ENCODE measurements at places on chromosomes 4 and X.

GRCh38 chr4:21699446-21699845 is 249.1 kb downstream of the KCNIP4 start:
- no peak for DNase-seq

DNA sequence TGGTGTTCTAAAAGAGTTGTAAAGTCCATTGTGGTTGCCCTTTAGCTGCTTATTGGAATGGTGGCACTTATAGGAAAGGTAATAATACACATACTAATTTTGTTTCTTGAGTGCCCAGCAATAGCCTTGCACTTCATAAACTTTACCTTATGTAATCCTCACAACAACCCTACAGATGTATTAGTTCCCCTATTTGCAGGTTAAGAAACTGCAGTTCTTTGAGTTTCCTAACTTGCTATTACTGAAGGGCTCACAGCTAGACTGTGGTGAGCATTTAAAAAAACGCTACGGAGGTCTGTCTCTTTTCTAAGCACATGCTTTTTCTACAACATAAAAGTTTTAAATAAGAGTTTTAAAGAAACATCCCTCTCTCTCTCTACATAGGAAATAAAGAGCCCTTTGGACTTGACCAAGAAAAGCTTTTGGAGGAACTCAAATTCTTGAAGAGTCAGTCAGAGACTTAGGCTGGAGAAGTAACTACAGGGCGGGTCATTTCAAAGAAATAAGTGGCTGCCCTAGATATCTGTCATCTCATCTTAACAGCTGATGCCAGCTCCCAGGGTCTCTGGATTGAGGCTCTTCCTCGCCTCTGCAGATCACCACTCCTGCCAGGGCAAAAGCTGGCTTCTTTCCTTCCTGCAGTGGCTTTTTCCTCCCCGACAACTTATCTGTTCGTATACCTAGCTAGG is 42.0 kb upstream of the FBXW7 start:
- DNase-seq: no peak

GRCh38 chrX:54427837-54428424 is 12.3 kb upstream of the TSR2 start:
- DNase-seq: no peak

GRCh38 chr4:55410431-55410830 is 14.7 kb downstream of the TMEM165 start:
- DNase-seq: no peak

DNA sequence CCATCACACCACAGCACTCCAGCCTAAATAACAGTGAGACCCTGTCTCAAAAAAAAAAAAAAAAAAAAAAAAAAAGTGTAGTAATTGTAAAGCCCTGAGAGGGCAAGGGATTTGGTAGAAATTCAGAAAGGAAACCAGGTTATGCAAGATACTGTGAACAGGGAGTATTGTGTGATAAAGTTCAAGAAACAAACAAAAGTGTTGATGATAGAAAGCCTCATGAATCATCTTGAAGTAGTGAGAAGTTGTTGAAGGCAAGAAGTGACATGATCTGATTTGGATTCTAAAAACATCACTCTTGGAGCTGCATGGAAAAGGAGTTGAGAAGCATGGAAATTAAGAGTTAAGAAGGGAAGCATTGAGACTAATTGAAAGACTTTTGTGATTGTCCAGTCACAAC is 102.2 kb downstream of the RAP1GDS1 start:
- DNase-seq: no peak

DNA sequence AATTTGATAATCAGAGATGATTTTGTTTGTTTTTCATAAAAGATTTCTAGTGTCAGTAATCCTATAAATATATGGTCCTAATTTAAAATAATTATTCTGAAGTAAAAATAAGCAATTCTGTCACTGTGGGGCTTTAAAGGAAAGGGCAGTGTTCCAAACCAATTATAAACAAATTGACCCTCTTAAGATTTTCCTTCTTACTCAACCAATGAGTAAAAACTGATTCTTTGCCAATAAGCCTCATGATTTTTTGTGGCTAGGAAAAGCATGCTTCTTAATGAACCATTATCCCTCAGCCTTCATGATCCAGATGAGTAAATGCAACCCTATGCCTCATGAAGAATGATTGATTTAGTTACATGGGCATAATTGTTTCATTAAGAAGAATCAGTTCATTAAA is 1010.4 kb downstream of the ADGRL3 start:
- no peak for DNase-seq

DNA sequence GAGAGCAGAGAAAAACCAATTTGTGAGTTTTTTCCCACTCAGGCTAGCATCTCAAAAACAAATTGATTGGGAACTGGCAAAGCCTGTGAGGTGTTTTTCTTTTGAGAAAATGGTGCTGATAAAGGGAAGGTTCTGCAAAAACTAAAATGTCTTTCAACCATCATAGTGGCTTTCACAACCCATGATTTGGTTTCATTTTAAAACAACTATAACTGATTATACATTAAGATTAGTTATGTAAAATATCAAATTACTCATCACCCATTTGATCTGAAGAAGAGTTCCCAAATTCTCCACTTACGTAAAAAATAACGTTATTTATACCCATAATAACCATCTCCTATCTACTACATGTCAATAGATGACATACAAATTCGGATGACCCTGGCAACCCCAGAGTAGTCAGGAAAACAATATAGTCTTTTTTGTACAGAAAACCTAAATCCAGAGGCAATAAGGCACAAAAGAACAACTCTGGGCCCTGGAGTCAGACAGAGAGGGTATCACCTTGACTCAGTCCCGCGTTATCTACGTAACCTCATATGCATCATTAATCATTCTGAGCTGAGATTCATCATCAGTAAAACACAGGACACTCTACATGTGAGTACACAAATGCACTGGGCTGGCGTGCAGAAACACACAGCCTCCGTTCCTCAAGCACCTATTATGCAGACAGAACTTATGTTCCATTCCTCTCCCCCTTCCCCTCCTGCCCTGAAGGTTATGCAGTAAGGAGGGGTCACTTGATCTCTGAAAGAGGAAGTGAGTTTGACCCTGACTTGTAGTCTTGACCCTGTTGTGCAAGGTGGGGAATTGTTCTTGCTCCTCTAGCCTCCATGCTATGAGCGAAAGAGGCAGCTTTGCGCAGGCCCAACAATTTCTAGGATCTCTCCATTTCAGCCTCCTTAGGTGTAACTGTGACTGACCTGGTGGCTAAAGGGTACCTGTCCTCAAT is 82.2 kb downstream of the SLC9A7 start:
- DNase-seq: no peak

DNA sequence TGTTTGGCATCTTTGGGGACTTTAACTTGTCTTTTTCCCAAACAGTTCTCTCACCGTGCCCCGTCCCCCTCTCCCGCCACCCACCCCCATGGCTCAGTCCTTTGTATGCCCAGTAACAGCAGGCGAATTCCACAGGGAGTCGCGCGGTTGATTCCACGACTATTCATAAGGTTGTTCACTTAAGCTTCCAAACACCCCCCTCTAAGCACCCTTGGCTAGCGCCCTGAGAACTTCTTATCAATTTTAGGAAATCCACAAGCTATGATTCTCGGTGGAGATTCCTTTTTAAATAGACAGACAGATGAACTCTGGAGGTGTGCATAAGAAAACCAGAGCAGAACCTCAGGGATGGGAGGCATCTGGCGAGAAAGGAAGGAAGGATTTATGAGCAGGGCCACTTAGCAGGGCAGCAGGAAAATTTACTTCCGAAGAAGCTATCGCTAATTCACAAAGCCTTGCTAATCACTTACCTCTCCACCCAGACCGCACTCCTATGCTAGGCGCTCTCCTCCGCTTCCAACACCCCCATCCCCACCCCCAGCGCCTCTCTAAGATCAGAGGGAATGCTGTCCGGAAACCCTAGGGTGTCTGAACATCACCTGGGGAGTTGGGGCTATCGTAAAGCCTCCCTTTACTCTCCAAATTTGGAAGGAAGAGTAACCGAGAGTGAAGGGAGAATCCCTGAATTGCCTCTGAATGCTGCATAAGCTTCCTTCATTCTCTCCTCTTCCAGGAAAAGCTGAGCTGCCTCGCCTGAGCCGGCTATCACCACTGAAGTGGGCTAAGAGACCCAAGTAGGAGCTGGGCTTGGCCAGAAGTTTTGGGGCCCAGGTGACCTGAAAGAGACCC is 1.7 kb downstream of the UNC5C start:
- no peak for DNase-seq

- DNase-seq: no peak
Observed at GRCh38 chr4:111797455-111798163, 347.6 kb upstream of the FAM241A start.

DNA sequence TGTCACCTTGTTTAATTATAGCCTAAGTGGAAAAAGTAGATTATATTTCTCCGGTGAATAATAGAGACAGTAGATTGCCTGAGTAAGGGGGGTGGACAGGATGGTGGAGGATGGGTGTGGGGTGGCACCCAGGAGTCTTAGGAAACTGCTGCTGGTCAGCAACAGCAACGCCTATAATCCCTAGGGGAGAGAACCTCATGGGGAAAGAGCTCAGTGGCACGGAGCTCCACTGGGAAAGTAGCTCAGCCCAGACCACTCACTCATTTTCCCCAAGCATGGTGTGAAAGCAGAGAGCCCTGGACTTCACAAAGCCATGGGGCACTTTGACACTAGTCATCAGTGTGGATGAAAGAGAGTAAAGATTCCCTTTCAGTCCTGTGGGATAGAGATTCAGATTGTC is 31.1 kb downstream of the METTL14 start:
- DNase-seq: no peak

Data from H54 (cell line).